ENCODE measurements at places on chromosomes 12 and 14.

DNA sequence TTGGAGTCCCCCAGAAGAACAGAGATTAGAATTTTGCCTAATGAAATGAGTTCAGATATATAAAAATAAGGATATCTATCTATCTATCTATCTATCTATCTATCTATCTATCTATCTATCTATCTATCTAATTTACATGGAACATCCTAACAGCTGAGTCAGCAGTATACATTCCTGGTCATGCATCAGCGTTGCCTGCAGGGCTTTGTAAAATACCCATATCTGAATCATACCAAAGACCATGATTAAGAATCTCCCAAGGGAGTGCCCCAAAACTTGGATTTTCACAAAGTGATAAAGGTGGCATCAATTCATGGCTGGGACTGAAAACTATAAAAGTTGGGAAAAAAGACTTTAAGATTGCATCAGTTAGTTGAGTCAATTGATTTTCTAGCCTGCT, 32.7 kb upstream of the SYT10 start:
- no peak for DNase-seq

DNA sequence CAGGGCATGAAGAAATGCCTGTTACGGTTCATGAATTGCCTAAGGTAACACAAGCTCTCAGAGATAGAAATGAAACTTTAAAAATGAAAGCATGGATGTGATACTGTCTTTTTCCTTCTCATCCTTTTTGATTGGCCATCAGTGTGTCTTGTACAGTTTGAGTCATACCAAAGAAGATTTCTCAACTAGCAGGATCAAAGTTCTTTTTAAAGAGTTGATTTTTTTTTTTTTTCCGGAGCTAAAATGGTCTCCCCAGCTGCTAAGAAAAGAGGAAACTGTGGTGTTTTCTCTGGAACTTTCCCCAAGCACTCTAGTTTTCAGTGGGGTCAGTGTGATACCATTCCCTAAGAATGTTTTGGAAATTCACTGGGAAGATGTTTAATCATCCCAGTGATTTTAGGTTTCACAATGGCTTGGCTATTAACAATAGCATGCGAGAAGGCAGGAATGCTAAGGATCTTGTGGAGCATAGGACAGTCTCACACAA, 105.0 kb downstream of the ETNK1 start:
- DNase-seq = no peak

DNA sequence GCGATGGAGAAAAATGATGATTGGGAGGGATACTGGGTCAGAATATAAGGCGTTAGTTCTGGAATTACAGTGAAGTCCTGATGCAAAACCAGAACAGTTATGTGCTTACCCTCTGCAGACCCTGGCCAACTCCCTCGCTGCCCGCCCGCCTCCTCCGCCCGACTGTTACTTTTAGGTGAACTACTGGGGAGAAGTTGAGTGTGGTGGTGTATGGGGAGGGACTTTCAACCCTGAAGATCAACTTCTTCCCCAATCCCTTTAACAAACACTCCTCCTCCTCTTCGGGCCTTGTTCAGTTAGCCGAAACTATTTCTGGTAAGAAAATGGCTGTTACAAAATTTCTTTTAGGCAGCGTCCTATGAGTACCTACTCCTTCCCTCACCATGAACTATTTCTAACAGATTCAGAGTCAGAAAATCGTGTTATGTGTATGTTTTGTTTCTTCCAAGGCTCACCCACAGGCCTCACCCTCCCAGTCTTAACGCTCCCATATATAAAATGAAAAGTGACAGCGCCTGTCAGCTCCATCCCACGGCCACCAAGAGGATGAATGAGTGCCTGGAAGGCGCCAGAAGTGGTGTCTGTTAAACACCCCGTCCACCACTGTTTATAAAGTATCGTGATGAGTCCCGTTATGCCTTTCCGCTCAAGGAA, 1.3 kb downstream of the FBXO33 start:
- no peak for DNase-seq

DNA sequence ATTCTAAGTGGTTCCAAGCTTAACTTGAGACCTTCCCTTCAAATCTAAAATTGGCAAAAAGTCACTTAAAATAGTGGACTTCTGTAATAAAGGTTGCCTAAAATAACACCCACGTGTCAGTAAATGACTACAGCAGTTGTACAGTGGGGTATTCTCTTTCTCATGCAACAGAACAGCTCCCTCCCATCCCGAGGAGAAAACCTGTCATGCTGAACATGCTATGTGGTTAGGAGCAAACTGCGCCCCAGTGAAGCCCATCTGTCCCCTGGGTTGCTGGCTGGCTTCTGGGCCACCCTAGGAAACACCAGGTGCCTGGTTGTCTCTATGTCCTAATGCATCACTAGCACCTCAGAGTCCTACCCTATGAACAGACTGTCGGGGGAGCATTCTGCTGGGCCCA, 2.7 kb downstream of the BTBD6 start:
- DNase-seq = no peak

- no peak for DNase-seq
Measured at GRCh38 chr12:121990692-121991603, 30.7 kb upstream of the BCL7A start.

GRCh38 chr14:88829188-88829587, 4.7 kb downstream of the TTC8 start:
- no peak for DNase-seq

DNA sequence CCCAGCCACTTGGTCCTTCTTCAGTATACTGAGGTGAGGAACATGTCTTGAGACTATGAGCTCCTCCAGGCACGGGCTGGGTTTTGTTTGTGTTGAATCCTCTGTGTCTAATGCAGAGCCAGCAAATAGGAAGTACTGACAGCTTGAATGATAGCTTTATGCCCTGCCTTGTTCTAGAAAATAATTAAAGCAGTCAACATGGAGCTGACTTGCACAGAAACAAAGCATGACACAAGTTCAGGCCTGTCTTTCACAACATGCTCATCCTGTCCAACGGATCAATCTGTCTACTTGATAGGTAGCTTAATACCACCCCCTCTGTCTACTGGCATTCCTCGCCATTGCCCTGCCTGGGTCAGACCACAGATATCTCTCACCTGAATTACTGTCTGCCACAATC, 140.9 kb downstream of the ESRRB start:
- no peak for DNase-seq

DNA sequence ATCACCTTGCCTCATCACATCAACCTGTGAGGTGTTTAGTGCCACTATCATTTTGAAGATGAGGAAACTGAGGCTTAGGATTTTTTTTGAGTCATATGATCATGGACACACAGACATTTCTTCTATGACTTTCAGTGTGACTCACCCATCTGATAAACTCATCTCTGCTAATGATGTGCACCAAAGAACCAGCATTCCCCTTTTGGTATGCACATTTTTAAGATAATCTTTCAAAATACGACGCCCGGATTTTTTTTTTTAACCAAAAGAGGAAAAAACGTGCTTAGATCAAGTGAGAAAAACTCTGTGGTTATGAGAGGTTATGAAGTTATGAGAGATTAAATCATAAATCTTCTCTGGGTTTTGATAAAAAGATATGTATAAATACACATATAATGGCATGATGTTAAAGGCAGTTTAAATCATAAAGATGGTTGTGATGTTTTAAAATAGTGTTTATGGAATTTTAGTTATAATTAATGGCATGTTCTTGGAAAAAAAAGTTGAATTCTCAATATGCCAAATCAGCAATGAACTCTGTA, 948.1 kb downstream of the TMTC2 start:
- DNase-seq = no peak

GRCh38 chr12:70255311-70255710, 12.1 kb downstream of the CNOT2 start:
- DNase-seq = no peak

DNA sequence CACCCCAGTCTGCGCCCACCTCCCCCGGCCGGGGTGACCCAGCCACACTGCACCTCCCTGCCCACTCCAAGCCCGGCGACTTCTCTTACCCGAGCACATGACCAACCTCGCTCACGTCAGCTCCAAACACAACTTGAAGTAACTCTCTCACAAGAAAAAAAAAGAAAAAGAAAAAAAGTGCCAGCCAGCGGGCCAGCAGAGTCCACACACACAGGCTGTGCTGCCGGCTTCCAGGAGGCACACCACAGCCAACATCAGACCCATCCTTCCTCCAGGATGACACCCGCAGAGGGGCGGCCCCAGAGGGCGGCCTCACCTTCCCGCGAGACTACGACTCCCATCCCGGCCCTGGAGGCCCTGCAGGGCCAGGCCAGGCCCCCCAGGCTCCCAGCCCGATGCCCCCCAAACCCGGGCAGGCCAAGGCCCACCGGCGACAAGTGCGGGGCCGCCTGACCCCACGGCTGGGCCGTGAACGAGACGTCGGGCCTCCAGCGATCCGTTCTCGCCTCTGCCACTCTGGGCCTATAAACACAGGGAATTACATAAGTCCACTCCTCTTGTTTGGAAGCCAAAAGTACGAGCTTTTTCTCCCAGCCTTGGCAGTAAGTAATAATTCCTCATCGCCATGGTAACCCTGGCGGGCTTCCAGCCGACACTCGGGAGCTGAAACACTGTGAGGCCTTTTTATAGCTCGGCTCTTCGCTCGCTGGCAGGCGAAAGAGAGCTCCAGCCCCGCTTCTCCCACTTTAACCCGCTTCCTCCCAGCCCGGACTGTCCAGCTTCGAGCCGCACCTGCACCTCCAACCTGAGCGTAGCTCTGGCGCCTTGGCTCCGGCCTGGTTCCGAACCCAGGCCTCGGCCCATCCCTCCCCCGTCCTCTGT, 49.1 kb downstream of the NCOR2 start:
- no peak for DNase-seq

GRCh38 chr14:71597955-71598660, 334.1 kb upstream of the RGS6 start:
- no peak for DNase-seq

Measured in stimulated activated CD8-positive, alpha-beta memory T cell treated with anti-CD3 and anti-CD28 coated beads, Interleukin-2, amount 100 ng/mL, for 1 hour (primary cell).